ENCODE measurements at places on chromosomes 4 and X. TPM values are rescaled to one million over a fixed set of nuclear protein-coding genes. Genes with fewer than 3 reads are reported as not detected.
A peak's percentile ranks its signal among the peaks of the same experiment; 100 is the strongest.

GRCh38 chrX:39903937-39904336, 193.8 kb downstream of the BCOR start:
- no peak for DNase-seq

DNA sequence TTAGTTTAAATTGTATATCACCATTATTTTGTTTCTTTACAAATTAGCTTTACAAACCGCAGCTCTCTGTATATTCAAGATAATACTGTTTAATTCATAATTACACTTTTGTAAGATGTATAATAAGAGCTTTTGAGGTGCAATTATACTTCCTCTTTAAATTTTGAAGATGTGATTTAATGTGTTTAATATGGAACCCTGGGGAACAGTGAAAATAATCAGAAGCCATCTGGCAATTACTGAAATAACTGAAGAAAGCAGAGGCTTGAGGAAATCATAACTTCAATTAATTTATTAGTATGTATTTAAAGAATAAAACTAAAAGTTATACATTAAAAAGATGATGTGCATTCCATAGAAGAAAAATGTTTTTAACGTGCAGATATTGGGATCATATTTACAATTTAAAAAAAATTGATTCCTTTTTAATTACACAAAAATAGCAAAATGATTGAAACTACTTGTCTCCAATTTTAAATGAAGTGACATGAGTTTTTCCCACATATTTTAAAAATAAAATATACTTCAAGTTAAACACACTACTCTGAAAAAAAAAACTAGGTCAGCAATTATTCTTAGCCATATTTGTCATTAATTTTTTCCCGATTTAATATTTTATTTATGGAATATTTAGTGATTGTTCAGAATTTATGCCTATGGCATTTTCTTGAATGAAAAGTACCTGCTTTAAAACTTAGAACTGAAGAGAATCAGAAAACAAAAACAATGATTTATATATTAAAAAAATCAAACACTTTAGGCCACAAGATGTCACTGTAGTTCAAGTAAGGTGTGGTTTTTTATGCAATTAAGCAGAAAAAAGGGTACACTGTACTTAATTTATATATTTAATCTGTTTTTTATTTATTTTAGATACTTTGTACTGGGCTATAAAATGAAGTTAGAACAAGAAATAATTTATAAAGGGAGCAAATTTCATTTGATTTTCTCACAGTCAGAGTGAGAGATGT, 942.7 kb upstream of the NDST4 start:
- no peak for DNase-seq

The PDE6B gene
- total RNA-seq, result 13.3 TPM

The TCEAL9 gene
- total RNA-seq, result 0.97 TPM

The NKAP gene
- 10.4 TPM for total RNA-seq

GRCh38 chrX:40973619-40974018, 111.6 kb upstream of the USP9X start:
- DNase-seq, result no peak

The CT45A7 gene
- not detected for total RNA-seq

DNA sequence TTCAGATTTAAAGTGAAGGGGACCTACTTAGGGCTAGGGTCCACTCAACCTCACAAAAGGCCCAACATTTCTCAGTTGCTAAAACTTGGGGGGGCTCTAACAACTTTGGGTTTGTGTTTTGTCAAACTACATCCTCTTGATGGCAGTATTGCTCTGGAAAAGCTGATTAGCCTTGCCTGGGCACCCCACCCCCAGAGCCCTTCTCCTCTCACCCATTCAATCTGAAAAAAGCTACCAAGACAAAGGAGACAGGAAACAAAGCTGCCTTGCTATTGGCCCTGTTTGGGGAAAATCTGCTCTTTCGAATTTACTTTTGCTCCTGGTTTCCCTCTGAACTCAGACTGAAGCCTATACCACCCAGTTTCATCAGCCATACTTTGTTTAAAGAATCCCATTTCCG, 195.2 kb upstream of the STK26 start:
- peak; percentile 47 for DNase-seq

The SYTL4 gene
- not detected for total RNA-seq

GRCh38 chr4:139556724-139557555, 921 bp upstream of the SETD7 start:
- DNase-seq, result peak; percentile 44

The SSX5 gene
- not detected for total RNA-seq

- no peak for DNase-seq
Measured at GRCh38 chr4:41069838-41070237, 144.5 kb downstream of the APBB2 start.

- no peak for DNase-seq
Measured at GRCh38 chr4:93018806-93019205, 715.0 kb downstream of the GRID2 start.

GRCh38 chr4:173074501-173074946, 94.1 kb upstream of the GALNT7 start:
- no peak for DNase-seq

DNA sequence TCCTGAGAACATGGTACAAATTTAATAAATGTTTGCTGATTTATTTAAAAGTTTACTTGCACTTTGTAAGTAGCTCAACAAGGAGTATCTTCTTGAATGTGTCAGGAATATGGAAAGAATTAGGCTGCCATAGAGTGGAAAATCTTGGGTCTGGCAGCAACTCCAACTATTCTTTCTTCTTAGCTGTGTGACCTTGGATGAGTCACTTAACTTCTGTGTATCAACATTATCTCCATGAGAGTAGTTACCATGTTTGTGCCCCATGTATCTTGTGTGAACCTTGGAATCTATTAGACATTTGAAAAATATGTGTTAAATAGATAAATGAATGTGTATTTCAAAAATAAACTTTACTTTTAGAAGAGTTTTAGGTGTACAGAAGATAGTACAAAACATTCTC, 348.8 kb downstream of the GBA3 start:
- DNase-seq, result no peak

- no peak for DNase-seq
Measured at GRCh38 chr4:152943672-152944071, 7.5 kb downstream of the FHDC1 start.

DNA sequence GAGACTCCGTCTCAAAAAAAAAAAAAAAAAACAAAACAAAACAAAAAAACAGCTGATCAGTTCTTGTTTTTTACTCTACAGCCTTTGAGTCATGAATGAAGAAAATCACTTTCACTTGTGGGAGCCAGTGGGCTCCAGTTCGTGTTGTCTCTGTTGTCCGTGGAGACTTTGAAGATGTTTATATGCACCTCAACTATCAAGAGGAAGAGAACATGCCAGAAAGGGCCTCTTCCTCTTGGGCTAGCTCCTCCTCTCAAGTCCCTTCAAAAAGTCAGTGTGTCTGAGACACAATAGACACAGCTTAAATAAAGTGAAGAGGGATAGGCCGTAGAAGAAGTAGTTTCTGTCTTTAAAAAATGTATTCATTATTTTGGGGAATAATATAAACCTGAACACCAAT, 182.7 kb downstream of the KDR start:
- DNase-seq, result peak; percentile 28

The FTSJ1 gene
- total RNA-seq, result 89.8 TPM

The ITM2A gene
- total RNA-seq, result 138 TPM

DNA sequence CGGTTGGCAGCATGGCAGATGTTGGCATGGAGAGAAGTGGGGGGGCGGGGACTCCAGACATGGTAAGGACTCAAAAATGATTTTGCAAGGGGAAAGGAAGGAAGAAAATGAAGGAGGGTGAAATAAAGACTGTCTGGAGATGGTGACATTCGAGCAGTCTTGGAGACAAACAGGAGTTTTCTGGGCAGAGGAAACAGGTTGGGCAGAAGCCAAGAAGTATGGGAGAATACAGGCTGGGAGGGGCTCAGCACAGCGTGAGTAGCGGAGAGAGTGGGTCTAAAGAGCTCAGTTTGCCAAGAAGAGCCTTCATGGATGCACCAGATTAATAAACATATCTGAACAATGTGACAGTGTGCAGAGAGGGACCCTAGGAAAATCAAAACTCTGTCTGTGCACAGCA, 13.3 kb upstream of the CRMP1 start:
- DNase-seq, result no peak

- no peak for DNase-seq
Measured at GRCh38 chr4:64588507-64588906, 179.3 kb upstream of the TECRL start.

GRCh38 chrX:12999422-12999821, 24.5 kb downstream of the TMSB4X start:
- DNase-seq, result peak; percentile 41

DNA sequence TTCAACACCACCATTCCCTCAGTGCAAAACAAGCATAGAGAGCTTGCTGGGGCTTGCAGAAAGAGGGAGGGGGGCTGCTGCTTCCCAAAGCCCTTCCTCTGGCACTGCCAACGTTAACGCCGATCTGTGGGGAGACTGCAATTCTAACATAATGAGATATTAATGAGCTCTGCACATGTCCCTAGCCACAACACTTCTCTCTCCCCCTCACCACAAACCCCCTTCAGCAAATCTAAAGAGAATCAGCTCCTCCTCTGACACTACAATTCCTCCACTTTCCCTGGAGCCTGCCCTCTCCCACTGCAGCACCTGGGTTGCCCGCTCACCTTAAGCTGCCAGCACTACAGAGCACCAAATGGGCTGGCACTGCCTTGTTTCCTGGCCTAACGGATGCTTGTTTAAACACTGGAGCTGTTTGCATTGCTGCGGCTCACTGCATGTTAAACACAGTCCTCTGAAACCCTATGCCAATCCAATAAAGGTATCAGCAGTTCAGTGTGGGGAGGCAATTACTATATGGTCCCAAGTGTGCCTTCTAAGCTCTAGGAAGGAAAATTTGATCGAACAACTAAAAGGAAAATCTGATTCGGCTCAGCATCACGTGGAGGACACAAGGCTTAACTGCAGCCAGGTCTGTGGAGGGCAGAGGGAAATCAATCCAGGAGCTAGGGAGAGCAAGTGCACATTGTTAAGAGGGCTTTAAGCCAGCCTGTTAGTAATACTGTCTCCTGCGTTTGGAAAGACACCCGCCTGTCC, 232.4 kb downstream of the MAML3 start:
- DNase-seq, result no peak

The PDK3 gene
- 26.4 TPM for total RNA-seq

The TMEM31 gene
- not detected for total RNA-seq

The ELK1 gene
- 110 TPM for total RNA-seq

- no peak for DNase-seq
Measured at GRCh38 chr4:100929758-100930157, 411.9 kb upstream of the EMCN start.

Measured in activated T-helper 2 cell treated with anti-CD3 and anti-CD28 coated beads, Interferon-gamma antibody, Interleukin-2, Interleukin-4, amounts not matched to agents 10 μg/mL and 5 μg/mL and 100 μg/mL, durations not matched to agents 14 hours and 24 hours and 36 hours (primary cell).